ENCODE measurements at places on chromosomes 1 and 21.

- no peak for DNase-seq
Observed at GRCh38 chr1:48903291-48903690, 126.6 kb upstream of the BEND5 start.

DNA sequence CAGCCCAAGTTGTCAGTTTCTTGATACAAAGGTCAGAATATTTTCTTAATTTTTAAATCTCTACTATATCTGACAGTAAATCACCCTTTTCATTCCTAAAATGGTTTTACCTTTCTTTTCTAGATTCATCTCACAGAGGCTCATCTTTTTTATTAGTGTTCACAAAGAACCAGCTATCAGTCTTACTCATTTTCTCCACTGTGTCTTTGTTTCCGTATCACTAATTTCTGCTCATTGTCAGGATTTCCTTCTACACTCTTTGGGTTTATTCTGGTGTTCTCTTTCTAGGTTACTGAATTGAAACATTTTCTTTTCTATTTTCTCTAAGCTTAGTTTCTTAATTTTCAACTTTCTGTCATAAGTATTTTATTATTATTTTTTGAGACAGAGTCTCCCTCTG lies 8.7 kb downstream of the AGPAT3 start:
- DNase-seq: no peak

- peak; percentile 32 for DNase-seq
Observed at GRCh38 chr21:43864962-43865539, at the start of gene AGPAT3. TSS of gene AGPAT3 (plus strand) at chr21:43865223. CDS start at chr21:43959682, 94,459 bp downstream.

DNA sequence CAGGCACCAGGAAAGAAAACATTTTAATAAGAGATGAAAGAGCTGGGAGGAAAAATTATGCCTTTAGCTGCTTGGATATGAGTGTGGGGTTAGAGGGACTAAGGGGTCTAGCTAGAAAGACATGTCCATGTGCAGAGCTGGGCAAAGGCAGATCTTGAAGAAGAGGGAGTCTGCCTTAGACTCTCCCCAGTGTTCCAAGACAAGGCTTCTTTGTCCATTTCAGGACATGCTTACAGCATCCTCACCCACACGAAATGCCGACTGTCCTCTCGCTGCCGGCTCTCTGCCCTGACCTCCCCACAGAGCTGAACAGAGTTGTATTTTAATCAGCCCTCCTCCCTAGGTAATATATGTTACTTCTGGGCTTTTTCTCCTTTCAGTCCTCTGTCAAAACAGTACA lies 100.7 kb upstream of the ATP1B1 start:
- DNase-seq: peak; percentile 69

DNA sequence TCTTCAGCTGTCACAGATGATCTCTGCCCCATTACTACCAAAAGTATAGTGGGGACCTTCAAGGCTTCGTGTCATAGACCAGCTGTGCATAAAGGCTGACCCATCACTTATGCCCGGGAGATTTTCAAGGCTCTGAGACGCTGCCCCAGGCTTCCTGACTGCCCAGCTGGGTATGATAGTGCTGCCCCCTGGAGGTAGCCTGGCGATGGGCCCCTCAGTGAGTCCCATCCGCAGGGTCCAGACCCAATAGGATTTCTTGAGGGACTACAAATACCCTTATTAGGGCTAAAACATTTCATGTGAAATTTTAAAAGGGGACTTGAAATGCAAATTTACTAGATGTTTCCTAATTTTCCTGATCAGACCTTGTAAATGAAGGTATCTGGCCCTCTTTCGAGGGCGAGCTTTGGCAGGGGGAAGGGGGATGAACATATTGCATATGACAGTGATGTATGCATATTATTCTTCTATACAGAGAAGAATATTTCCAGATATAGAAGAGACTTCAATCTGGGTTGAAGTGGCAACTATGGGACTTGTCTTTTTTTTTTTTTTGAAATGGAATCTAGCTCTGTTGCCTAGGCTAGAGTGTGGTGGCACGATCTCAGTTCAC lies 11.7 kb upstream of the FCMR start:
- DNase-seq: no peak

DNA sequence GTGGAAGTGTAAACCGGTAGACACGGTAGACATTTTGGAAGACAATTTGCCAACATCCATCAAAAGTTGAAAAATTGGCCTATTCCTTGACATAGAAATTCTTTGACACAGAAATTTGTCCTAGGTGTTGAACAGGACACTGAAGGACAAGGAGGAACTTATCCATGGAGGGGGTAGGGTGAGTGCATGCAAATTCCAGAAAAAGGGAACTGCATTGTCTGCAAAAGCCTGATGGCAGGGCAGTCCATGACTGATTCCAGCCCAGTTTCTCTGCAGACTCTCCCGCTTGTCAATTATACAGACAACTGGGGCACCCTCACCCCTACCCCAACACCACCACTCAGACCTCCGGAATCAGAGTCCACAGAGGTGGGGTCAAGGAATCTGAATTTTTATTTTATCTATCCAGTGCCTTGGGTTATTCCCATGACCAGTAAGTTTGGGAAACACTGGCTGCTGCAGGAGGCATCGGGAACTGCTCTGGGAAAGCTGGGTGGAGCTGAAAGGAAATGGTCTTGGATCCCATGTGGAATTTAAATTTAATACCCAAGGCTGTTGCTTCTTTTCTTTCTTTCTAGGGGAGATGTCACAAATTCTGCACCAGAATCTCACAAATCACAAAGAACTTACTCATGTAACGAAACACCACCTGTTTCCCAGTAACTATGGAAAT lies 103.3 kb upstream of the SLC45A1 start:
- DNase-seq: no peak

GRCh38 chr21:44800971-44801467 lies 601 bp downstream of the UBE2G2 start:
- DNase-seq: no peak

- DNase-seq: no peak
Observed at GRCh38 chr21:26958788-26959187, 8.1 kb downstream of the ADAMTS5 start.

DNA sequence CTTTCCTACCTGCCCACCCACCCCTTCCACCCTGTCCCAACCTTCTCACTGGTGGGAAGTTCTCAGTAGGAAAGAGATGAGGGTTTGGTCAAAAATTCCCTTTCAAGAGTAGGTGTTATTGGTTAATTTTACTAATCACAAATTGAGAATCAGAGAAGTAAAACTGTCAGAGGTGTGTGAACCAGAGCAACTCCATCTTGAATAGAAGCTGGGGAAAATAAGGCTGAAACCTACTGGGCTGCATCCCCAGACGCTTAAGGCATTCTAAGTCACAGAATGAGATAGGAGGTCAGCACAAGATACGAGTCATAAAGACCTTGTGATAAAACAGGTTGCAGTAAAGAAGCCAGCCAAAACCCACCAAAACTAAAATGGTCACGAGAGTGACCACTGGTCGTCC lies 11.5 kb downstream of the PLA2G2D start:
- DNase-seq: no peak

DNA sequence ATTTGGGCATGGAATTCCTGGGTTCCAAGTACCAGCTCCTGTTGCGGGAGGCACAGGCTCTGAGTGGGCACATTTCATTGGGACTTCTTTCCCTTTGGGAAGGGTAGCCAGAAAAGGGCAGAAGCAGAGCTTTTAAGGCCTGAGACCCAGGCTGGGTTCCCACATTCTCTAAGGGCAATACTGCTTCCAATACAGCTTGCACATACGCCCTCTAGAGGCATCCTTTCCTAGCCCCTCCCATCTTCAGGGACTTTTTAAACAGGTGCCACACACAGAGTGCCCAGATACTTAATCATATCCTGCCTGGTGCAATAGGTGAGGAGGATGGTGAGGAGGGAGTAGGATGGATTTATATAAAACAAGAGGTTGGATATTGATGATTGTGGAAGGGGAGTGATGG lies 5.7 kb downstream of the GPR88 start:
- DNase-seq: no peak

- no peak for DNase-seq
Observed at GRCh38 chr21:46181953-46182547, 2.2 kb downstream of the SPATC1L start.

GRCh38 chr1:145805057-145805456 lies 18.8 kb downstream of the RNF115 start:
- DNase-seq: no peak

DNA sequence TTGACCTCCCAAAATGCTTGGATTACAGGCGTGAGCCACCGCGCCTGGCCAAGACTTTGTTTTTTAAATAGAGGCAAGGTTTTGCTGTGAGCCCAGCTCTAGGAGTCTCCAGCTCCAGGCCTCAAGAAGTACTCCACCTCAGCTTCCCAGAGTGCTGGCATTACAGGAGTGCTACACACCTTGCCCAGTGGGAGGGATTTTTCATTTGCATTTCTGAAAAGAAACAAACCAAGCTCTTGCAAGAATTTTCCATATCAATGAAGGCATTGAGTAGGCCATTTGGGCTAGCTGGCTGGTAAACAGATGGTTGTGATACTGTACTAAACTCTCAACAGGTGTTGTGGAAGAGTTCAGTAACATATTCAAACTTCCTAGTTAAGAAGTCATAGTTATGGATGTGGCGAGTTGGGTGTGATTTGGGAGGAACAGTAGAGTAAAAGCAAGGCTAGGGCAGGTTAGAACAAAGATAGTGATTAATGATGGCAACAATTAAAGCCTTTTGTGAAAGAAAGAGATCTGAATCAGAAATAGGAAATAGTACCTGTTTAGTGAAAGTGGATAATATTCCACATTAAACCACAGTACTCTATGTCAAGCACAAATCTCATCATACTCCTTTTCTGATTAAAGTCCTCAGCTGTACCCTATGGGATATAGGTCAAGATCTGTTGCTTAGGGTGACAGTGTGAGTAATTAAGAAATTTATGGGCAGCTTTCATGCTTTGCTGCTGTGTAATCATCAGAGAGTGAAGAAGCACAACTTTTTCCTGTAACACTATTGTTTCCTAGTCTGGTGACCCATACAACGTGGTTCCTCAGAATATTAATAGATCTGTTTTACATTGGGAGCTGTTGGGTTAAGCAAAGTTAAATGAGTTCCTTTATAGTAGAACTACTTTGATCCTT lies 10.7 kb downstream of the AKIRIN1 start:
- no peak for DNase-seq

GRCh38 chr1:53663529-53664300 lies 75.2 kb downstream of the GLIS1 start:
- no peak for DNase-seq

DNA sequence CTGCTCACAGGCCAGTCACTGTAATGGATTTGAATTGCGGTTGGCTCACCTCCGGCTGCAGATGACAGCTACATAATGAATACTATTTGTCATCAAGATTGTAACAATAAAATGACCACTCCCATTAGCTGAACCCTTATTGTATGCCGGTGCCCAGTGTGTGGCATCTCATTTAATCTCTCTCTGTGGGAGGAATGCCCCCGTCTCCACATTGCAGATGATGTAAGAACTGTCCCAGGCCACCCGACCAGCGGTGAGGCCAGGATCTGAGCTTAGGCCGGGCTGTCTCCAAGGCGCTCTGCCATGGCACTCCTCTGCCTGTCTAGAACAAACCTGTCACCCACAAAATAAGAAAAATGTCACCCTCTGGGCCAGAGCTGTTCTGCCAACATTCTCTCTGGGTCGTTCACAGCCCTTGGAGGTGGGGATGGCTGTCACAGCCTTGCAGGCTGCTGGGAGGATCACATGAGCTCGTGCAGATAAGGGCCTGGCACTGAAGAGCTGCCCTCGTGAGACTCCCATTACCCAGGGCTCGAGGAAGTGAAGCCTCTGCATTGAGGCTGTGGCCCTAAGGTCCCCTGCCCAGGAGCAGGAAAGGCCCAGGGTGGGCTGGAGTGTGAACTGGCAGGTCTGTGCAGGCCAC lies 52.7 kb downstream of the ECE1 start:
- no peak for DNase-seq

GRCh38 chr1:18118078-18118477 lies 10.5 kb downstream of the IGSF21 start:
- peak; percentile 68 for DNase-seq

- DNase-seq: no peak
Observed at GRCh38 chr21:35046263-35046624, 2.9 kb downstream of the RUNX1 start.

- no peak for DNase-seq
Observed at GRCh38 chr1:44988531-44989156, 2.2 kb upstream of the EIF2B3 start.

DNA sequence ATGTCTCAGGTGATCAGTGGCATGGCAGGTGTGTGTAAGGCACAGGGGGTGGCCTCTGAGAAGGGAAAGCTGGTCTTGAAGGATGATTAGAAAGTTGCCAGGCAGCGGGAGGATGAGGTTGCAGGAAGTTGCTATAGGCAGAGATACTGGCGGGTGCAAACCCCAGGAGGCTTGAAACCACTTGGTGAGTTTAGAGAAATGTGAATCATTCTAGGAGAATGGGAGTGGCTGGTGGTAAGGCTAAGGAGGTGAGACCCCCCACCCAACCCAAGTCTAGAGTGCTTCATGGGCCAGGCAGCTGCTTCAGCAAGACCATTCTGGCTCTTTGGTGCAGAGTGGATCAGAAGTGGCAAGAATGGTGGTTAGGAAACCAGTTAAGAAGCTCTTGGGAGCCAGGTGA lies 9.0 kb downstream of the SH2D2A start:
- DNase-seq: no peak

GRCh38 chr21:34916446-34916845 lies 132.7 kb downstream of the RUNX1 start:
- DNase-seq: no peak

DNA sequence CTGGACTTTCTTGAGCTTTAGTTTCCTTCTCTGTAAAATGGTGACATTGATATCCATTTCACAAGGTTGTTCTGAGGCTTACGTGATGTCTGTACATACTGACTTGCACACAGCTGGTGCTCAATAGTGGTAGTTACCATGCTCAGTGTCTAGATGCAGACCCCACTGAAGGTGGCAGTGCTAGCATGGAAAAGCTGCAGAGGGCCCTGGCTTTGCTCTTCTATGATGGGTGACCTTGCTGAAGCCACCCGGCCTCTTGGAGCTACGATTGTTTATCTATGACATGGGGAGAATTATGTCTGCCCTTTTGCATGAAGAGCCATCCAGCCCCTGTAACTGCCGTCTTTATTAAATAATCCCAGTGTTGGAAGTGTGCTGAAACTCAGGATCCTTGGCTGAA lies 131.8 kb downstream of the PLXNA2 start:
- DNase-seq: no peak

GRCh38 chr21:36347962-36348328 lies 27.9 kb downstream of the MORC3 start:
- no peak for DNase-seq

GRCh38 chr21:45041984-45042663 lies 32.3 kb upstream of the ADARB1 start:
- no peak for DNase-seq

GRCh38 chr1:75616436-75617433 lies 5.8 kb upstream of the SLC44A5 start:
- DNase-seq: peak; percentile 3

DNA sequence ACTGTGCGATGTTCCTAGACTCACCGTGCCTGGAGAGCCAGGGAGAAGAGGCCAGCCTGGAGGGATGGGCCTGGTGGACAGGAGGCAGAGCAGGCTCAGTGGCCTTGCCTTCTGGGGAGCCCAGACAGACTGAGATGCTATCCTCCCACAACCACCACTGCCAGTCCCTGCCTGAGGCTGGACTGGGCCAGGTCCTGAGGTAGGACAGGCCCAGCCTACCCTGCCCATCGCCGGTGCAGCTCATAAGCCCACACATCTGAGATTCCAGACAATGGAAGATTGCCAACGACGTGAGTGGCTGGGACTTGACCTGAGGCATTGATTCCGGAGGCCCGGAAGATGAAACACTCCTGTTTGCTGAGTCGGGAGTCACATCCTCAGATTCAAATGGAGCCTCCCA lies 5.8 kb downstream of the CLEC20A start:
- DNase-seq: no peak

Data from Ammon's horn (tissue), 1 donor.